Activated CD8-positive, alpha-beta memory T cell treated with anti-CD3 and anti-CD28 coated beads for 4 hours (primary cell): ENCODE measurements at places on chromosomes 3 and 15.

DNA sequence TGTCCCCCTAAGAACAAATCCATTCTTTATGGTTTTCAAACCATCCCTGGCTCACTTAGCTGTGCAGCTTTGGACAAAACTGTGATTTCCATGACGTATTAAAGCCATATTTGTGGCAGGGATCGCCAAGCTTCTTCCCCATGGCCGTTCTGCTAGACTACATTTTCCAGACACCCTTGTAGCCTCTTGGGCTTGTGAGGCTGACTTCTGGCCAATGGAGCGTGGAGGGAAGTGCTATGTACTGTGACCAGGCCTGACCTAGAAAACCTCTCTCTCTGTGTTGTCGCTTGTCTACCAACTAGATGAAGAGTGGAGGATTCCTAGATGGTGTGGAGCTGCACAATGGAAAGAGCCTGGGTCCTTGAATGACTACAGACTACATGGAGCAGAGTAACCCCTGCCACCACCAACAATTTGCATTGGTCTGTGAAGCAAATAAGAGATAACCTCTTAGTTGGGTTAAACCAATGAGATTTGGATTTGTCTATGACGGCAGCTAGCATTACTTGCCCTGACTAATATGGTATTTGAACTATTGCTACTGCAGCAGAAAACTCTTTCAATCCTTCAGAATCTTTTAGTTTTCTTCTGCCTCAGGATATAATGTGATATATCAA is 22.1 kb upstream of the MGLL start:
- no peak for DNase-seq

DNA sequence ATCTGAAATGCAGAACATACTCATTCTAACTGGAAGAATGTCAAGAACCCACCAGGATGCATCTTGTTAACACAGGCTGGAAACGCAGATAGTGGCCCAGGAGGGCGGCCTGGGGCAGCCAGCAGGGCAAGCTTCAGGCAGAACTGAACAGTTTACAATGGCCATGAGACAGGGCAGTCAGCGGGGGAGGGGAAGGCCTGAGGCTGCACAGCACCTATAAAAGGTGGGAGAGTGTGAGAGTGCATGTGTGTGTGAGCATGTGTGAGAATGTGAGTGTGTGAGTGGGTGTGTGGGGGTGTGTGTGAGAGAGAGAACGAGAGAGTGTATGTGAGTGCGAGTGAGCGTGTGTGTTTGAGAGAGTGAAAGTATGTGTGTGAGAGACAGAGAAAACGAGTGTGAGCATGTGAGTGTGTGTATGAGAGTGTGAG is 26.8 kb upstream of the SLCO2A1 start:
- no peak for DNase-seq

GRCh38 chr15:76929011-76929760 is 2.4 kb upstream of the RCN2 start:
- no peak for DNase-seq

DNA sequence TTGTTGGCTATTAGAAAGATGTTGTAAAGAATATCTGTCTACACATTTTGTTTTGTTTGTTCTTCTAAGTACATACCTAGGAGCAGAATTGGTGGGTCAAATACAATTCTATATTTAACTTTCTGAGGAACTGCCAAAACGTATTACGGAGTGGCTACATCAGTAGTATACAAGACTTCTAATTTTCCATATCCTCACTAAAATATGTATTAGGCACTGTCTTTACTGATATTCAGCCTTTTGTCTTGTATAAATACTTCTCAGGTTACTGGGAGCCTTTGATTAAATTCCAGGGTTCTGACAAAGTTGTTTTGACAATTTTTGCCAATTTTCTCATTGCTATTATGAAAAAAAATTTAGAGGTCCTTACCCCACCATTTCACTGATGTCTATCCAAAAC is 146.7 kb downstream of the NR2E3 start:
- no peak for DNase-seq

DNA sequence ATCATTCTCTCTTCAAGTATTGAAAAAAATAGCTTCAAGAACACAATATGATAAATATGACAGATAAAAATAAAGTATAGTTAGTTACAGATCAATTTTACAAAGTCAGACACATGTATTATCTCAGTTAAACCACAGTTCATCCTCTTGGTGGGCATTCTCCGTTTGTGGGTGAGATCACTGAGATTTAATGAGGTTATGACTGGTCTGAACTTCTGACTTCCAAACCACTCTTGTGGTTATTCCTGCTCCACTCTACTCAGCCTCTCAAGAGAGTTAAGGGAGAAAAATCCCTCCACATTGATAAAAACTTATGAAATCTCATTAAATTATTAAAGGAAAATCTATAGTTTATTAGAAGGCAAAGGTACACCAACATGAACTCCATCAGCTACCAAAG is 229.9 kb upstream of the LRTM1 start:
- no peak for DNase-seq
